MCF 10A (cell line): ENCODE measurements at places on chromosomes 7 and 10. TPM values are rescaled to one million over a fixed set of nuclear protein-coding genes. Genes with fewer than 3 reads are reported as not detected.

Gene CABCOCO1
- not detected in 2 replicates for total RNA-seq

Gene RTKN2
- 1.6 and 2.6 TPM in 2 replicates for total RNA-seq

Gene BTAF1
- total RNA-seq: 35.5 and 37.0 TPM in 2 replicates

Gene TAS2R3
- 2.7 and 3.1 TPM in 2 replicates for total RNA-seq

Gene NRP1
- total RNA-seq: 66.6 and 117 TPM in 2 replicates

Gene PDLIM1
- 74.6 and 98.1 TPM in 2 replicates for total RNA-seq

Gene BMPER
- 0.40 TPM in 1 of 2 replicates, not detected in the other for total RNA-seq

Gene KLHDC10
- 25.8 and 36.9 TPM in 2 replicates for total RNA-seq

Gene C7orf33
- total RNA-seq: not detected in 2 replicates

Gene CAV2
- total RNA-seq: 155 and 171 TPM in 2 replicates

Gene OGDHL
- total RNA-seq: 0.22 and 0.28 TPM in 2 replicates

Gene AEBP1
- not detected in 2 replicates for total RNA-seq

Gene OR9A2
- not detected in 2 replicates for total RNA-seq

Gene NPTX2
- total RNA-seq: not detected in 2 replicates

Gene PON3
- not detected in 2 replicates for total RNA-seq

Gene C10orf105
- total RNA-seq: not detected in 2 replicates

Gene C10orf62
- 0.26 TPM in 1 of 2 replicates, not detected in the other for total RNA-seq

Gene EPHB6
- 0.79 and 1.4 TPM in 2 replicates for total RNA-seq

Gene ZNF655
- 85.2 and 89.9 TPM in 2 replicates for total RNA-seq

Gene NKX6-2
- total RNA-seq: not detected in 2 replicates

Gene STAG3
- total RNA-seq: 1.1 and 1.5 TPM in 2 replicates

Gene DNAJC12
- total RNA-seq: 9.5 and 13.8 TPM in 2 replicates

Gene VAX1
- total RNA-seq: not detected in 2 replicates

Gene SUN3
- total RNA-seq: 0.22 TPM in 1 of 2 replicates, not detected in the other

Gene SEMA3E
- 0.29 and 0.51 TPM in 2 replicates for total RNA-seq

Gene PLXDC2
- total RNA-seq: 10.6 and 23.3 TPM in 2 replicates

Gene GPER1
- 0.28 and 0.32 TPM in 2 replicates for total RNA-seq

Gene SHTN1
- total RNA-seq: 39.2 and 49.5 TPM in 2 replicates

Gene SDK1
- 1.5 and 3.3 TPM in 2 replicates for total RNA-seq

Gene OPALIN
- not detected in 2 replicates for total RNA-seq

Gene NME8
- 1.1 and 1.5 TPM in 2 replicates for total RNA-seq

Gene UTF1
- total RNA-seq: not detected in 2 replicates

Gene DNAJB12
- total RNA-seq: 64.7 and 68.1 TPM in 2 replicates

Gene PTPRZ1
- total RNA-seq: 9.8 and 11.1 TPM in 2 replicates

Gene SFTPD
- 0.23 TPM in 1 of 2 replicates, not detected in the other for total RNA-seq

Gene TSPAN15
- total RNA-seq: 0.52 and 0.54 TPM in 2 replicates

Gene C10orf67
- 0.15 and 0.21 TPM in 2 replicates for total RNA-seq

Gene ANXA8
- total RNA-seq: 47.3 and 103 TPM in 2 replicates

Gene DHTKD1
- total RNA-seq: 16.0 and 17.3 TPM in 2 replicates

Gene GLI3
- total RNA-seq: 23.1 and 27.6 TPM in 2 replicates

Gene LRRC4
- not detected in 2 replicates for total RNA-seq

Gene CNPY1
- total RNA-seq: not detected in 2 replicates

Gene AASS
- 15.6 and 18.4 TPM in 2 replicates for total RNA-seq

Gene NODAL
- not detected in 2 replicates for total RNA-seq

Gene GOLGA7B
- 0.05 TPM in 1 of 2 replicates, not detected in the other for total RNA-seq

Gene OR6B1
- total RNA-seq: not detected in 2 replicates

Gene PSD
- 0.66 and 0.75 TPM in 2 replicates for total RNA-seq

Gene SLC16A12
- total RNA-seq: 0.09 and 0.10 TPM in 2 replicates

Gene GPR26
- not detected in 2 replicates for total RNA-seq

Gene PLEKHA1
- total RNA-seq: 55.8 and 56.7 TPM in 2 replicates

Gene KCNIP2
- 2.1 and 2.6 TPM in 2 replicates for total RNA-seq

Gene CTNNA3
- 0.02 TPM in 1 of 2 replicates, not detected in the other for total RNA-seq

Gene ARHGAP21
- 75.4 and 85.1 TPM in 2 replicates for total RNA-seq

Gene PCLO
- 2.0 and 2.3 TPM in 2 replicates for total RNA-seq

Gene PLXNA4
- total RNA-seq: not detected in 2 replicates

Gene BZW2
- 41.0 and 85.4 TPM in 2 replicates for total RNA-seq

Gene CTAGE4
- 23.2 and 26.0 TPM in 2 replicates for total RNA-seq

Gene TRIM50
- total RNA-seq: not detected in 2 replicates

Gene HOXA2
- total RNA-seq: 1.2 and 1.4 TPM in 2 replicates

Gene FGFR2
- total RNA-seq: 2.7 and 3.0 TPM in 2 replicates
